Left lobe of liver (tissue), 2 donors: ENCODE measurements at places on chromosomes 12 and 14. TPM values are rescaled to one million over a fixed set of nuclear protein-coding genes. Genes with fewer than 3 reads are reported as not detected.

DNA sequence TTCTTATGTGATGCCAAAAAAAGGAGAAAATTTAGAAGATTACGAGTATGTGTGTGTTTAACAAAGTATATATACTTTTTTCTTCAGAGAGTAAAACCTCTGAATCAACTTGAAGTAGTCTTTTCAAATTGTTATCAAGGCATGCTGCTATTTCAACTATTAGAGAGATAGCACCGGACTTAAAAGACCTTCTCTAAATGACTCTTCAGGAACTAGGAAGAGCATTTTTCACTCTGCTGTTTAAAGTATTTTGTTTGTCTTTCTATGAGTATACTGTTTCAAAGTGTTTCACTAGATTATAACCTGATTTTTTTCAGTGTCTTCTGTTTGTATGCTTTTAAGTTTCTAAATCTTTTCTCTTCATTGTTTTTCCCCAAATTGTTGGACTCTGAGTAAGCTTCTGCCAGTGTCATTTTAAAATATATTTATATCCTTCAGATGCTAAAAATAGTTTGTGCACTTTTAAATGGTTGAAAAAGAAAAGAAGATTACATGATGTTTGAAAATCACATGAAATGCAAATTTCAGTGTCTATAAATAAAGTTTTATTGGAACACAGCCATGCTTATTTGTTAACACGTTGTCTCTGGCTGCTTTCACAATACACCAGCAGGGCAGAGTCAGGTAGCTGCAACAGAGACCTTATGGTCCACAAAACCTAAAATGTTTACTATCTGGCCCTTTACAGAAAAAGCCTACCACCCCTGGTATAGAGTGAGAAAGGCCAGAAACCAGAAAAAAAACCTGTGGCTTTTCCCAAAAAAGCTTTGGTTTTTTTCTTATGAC is 21.3 kb downstream of the CRADD start:
- DNase-seq: no peak

DNA sequence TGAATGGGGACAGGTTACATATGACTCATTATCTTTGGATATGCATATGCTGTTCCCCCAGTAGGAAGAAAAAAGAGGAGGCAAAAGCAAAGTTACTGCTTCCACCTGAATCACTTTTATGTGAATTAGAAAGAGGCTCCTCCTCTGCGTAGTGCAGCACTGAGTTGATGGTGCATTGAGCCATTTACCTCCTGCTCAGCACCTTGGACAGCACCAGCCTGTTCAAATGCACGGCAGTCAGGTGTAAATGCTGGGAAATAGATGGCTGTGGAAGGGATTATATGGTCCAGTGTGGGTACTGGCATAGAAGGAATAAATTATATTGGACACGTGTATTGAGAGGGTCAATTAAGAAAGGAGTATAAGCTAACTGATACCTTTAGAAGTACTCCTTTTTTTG is 541.9 kb upstream of the SEL1L start:
- DNase-seq: peak; percentile 50

DNA sequence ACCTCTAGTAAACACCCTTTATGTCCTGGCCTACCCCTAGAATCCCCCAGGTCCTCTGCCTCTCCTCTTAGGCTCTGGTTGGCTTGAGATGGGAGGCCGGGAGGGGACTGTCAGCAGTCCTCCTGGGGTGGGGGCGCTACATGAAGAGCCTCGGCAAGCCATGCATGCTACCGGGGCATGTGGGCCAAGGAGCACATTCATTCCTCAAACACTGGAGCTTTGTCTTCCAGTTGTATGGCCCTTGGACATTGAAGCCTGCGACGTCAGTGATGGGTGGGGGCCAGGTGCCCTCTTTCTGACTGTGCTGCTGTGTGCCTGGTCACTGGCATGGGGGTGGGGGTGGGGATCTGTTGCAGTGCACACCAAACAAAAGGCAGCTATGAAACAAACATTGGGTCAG is 15.8 kb upstream of the CELA1 start:
- DNase-seq: no peak

The RNASE2 gene
- total RNA-seq: 0.33 TPM

The LGALS3 gene
- 3.9 TPM for total RNA-seq
